ENCODE measurements at places on chromosomes 11 and 22.

GRCh38 chr11:72599325-72600117 is 74.7 kb downstream of the PDE2A start:
- DNase-seq, result no peak

GRCh38 chr11:86737737-86738136 is 62.6 kb upstream of the PRSS23 start:
- no peak for DNase-seq

- peak; percentile 38 for DNase-seq
These were observed 1.1 kb upstream of the CHRM4 start for GRCh38 chr11:46392421-46393230.

- no peak for DNase-seq
These were observed 2.7 kb downstream of the CHRM4 start for GRCh38 chr11:46388619-46389449.

GRCh38 chr22:44137415-44137814 is 43.3 kb upstream of the PARVG start:
- DNase-seq, result no peak

GRCh38 chr11:41309716-41310115 is 149.7 kb downstream of the LRRC4C start:
- no peak for DNase-seq

DNA sequence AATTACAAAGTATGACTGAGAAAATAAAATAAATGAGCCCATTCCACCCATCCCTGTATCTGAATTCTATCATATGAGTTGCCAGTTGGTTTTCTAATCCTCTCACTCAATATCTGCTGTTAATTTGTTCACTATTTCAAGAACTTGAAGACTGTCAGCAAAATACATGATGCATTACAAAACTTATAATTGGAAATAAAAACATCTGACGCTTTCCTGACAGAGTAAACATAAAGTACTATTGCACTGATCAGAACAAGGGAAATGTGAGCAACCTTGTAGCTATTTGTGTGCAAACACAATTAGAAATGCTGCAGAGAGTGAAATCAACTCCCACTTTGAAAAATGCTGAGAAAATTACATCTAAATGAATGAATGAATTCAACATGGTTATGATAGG is 97.1 kb downstream of the MPPED2 start:
- DNase-seq, result no peak

DNA sequence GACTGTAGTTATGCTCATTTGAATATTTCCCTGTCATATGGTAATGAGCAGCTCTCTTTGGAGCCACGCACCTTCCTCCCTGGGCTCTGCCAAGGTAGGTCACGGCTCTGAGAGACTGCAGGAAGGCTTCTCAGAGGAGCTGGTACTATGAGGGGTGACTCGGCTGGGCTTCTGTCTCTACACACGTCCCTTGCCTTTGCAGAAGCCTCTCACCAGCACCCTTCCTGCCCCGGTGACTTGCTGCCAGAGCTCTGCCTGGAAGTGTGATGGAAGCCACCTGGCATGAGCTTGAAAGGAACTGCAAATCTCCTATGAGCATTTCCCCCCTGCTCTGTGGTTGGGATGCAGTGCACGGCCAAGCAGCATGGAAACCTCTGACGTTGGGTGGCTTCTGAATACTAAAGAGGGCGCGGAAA is 74.2 kb downstream of the KIRREL3 start:
- peak; percentile 57 for DNase-seq

GRCh38 chr22:38452373-38453065 is 2.5 kb downstream of the KCNJ4 start:
- peak; percentile 71 for DNase-seq

- no peak for DNase-seq
These were observed 155.9 kb downstream of the CCDC34 start for GRCh38 chr11:27207025-27207650.

GRCh38 chr22:44424867-44425693 is 73.0 kb downstream of the RTL6 start:
- no peak for DNase-seq

DNA sequence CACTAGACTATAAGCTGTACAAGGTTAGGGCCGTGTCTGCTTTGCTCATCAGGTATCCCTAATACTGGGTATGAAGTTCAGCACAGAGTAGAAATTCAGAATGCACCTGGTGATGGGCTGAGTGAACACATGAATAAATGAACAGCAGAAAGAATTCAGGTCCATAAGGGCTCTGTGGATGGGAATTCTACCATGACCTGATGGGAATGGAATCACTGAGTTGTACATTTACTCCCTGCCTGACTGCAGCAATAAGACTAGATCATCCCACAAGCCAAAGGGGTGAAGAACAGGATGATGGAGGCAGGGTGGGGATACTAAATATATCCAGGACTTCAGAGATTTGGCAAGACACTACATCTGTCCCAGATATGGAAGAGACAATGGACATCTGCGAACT is 86.5 kb upstream of the CSNK2A3 start:
- no peak for DNase-seq

DNA sequence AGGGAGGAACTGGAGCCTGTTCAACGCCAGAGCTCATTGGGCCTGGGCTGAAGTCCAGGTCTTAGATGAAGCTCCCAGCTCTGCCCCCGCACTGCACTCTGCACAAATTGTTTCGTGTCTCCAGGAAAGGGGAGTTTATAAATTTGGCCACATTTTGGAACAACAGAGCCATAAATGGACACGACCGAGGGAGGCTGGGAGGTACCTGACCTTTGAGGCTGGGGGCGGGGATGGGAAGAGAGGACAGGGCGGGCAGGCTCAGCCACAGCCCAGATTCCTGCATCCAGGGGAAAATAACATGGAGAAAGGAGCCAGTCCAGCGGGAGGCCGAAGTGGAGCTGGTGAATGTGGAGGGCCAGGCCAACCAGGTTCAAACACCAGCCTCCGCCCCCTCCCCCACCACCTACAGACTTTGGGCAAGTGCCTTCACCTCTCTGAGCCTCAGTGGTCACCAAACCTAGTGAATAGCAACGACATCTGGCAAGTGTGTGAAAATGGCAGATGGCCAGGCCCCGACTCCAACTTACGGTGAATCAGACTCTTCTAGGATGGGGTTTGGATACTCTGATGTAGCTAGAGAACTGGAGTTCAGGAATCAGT is 36.8 kb upstream of the SMTN start:
- no peak for DNase-seq
